A375 (cell line): ENCODE measurements at places on chromosomes 7 and 10. TPM values are rescaled to one million over a fixed set of nuclear protein-coding genes. Genes with fewer than 3 reads are reported as not detected.

GIMAP6 gene
- total RNA-seq = 0.04 and 0.05 TPM in 2 replicates

FANK1 gene
- 0.85 and 2.8 TPM in 2 replicates for total RNA-seq

FBXL13 gene
- total RNA-seq = 0.64 and 0.93 TPM in 2 replicates

SRPK2 gene
- 32.1 and 32.7 TPM in 2 replicates for total RNA-seq

KEL gene
- total RNA-seq = 0.45 and 0.83 TPM in 2 replicates
